ENCODE measurements at places on chromosomes 3 and 15.

DNA sequence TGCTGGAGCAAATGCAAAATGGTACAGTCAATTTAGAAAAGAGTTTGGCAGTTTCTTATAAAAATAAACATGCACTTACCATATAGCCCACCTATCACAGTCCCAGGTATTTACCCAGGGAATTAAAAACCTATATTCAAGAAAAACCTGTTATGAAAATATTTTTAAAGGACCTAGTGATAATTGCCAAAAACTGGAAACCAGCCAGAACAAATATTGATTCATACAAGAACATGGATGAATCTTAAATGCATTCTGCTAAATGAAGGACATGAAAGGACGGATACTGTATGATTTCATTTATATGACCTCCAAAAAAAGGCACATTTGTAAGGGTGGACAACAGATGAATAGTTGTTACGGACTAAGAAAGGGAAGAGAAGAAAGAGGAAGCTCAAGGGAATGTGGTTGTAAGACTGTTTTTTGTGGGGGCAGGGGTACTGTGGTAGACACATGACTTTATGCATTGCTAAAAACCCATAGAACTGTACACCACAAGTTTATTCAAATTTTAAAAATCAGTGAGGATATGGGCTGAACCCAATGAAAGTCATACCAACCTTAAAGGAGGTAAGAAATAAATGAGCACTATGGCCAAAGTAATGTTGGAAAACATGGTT, 61.0 kb downstream of the ZBBX start:
- no peak for DNase-seq

DNA sequence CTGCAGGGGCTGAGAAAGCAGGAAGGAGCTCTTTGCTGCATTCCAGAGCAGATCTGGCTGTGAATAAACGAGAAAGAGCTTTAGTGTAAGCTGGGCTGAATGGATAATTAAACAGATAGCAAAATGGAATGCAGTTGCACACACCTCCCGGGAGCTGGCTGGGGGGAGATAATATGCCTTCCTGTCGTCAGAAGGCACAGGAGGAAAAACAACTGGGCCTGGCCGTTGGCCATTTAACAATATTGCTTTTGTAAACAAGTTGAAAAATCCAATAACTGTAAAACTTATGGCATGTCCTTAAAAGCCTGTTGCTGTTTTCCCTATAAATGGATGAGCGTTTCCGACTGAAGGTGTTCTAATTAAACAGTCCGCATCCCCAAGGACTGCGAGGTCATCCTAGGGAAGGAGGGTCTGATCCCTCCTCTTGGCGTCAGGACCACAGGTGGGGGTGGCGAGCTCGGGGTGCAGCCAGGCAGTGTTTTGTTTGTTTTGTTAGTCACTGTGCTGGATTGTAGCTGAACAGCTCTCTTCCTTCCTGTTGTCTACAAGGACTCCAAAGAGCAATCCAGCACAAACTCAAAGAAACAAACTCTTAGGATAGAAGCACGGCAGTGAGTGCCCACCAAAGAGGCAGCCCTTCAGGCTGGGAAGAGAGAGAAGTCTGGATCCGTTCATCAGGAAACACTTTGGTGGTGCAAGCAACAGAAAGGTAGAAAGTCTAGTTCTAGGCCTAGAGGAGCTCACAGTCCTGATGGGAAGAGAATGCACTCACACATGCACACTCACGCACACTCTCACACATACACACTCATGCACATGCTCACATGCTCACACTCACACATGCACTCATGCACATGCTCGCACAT, 133.4 kb upstream of the SMAD3 start:
- no peak for DNase-seq

DNA sequence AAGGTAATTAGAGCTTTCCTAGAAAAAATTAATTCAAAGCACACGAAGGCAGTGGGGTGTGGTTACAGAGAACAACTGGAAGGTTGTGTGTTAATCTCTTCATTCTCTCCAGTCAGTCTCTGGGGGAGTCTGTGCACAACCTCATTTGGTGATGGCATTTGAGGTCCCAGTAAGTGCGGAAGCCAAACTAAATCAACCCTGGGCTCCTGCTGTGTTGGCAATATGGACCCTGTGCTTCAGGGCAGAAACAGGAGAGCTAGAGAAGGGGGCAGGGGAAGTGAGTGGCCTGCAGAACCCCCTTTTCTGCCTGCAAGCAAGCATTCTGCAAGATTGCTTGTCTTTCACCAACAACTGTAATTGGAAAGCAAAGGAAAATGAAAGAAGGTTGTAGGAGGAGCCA, 195.9 kb upstream of the ST8SIA2 start:
- DNase-seq, result no peak

GRCh38 chr3:181558870-181559269, 152.9 kb upstream of the SOX2 start:
- DNase-seq, result no peak

GRCh38 chr15:55774113-55774970, 31.4 kb upstream of the PRTG start:
- DNase-seq, result peak; percentile 76

GRCh38 chr15:74851960-74852359, 9.0 kb upstream of the ULK3 start:
- no peak for DNase-seq

GRCh38 chr3:24264748-24265158, 229.9 kb downstream of the THRB start:
- DNase-seq, result no peak

DNA sequence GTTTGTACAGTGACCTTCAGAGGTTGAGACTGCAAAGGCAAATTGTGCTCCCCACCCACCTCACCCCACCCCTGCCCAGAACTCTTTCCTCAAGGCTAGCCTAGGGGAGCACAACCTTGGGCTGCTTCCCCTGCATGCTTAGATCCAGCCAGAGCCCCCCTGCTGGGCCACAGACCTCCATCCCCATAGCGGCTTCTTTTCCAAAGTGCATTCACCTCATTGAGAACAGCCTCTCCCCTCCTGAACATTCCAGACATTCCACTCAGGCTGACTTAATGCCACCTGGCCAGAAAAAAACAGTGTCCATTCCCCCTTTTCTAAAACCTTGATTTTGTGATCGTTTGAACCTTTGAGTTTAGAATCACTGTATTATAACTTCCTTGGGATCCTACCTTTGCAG, 124.4 kb upstream of the TOPAZ1 start:
- no peak for DNase-seq

DNA sequence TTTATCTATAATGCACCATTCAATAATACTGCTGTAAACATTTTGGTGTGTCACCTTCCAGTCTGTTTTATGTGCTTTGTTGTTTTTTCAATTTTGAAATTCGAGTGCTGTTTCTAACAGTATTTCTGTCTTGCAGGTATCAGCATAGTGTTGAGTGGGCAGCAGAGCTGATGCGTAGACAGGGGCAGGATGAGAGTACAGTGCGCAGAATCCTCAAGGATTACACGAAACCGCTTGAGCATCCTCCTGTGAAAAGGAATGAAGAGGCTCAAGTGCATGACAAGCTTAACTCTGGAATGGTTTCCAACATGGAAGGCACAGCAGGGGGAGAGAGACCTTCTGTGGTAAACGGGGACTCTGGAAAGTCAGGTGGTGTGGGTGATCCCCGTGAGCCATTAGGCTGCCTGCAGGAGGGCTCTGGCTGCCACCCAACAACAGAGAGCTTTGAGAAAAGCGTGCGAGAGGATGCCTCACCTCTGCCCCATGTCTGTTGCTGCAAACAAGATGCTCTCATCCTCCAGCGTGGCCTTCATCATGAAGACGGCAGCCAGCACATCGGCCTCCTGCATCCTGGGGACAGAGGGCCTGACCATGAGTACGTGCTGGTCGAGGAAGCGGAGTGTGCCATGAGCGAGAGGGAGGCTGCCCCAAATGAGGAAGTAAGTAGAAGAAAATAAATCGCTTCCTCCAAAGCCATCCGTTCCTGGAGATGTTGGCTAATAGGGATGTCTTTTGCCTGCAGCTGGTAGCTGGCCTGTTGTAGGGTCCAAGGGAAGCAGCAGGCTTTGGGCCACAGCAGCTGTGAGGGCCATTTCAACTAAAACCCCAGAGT, 19.1 kb downstream of the TSEN2 start:
- no peak for DNase-seq

- DNase-seq, result peak; percentile 92
Measured at GRCh38 chr15:31327669-31328427, 1.2 kb downstream of the KLF13 start.

GRCh38 chr15:57367556-57367955, 8.7 kb upstream of the CGNL1 start:
- no peak for DNase-seq

GRCh38 chr3:100682056-100682853, 27.0 kb upstream of the TFG start:
- DNase-seq, result no peak

All from activated effector memory CD4-positive, alpha-beta T cell treated with anti-CD3 and anti-CD28 coated beads, Interleukin-2, amount 50 U/mL, for 16 hours (primary cell).